Left lobe of liver (tissue), 2 donors: ENCODE measurements at places on chromosomes 5 and 9. TPM values are rescaled to one million over a fixed set of nuclear protein-coding genes. Genes with fewer than 3 reads are reported as not detected.

Gene ASS1
- total RNA-seq = 1,233 TPM

Gene SARDH
- 208 TPM for total RNA-seq

Gene NTRK2
- total RNA-seq = 0.38 TPM

Gene NINJ1
- total RNA-seq = 53.3 TPM

Gene SPATA31A3
- not detected for total RNA-seq

Gene PCDHGA10
- total RNA-seq = 2.2 TPM

Gene MYO10
- total RNA-seq = 7.1 TPM

Gene LIFR
- total RNA-seq = 21.9 TPM

Gene RNF180
- 4.4 TPM for total RNA-seq

Gene TMEM252
- not detected for total RNA-seq

Gene TAS2R1
- total RNA-seq = not detected

Gene ACTBL2
- total RNA-seq = not detected

Gene CAVIN4
- total RNA-seq = 0.13 TPM

Gene OR2S2
- total RNA-seq = not detected

Gene ZBTB26
- 1.7 TPM for total RNA-seq

Gene C5orf58
- not detected for total RNA-seq

Gene SLCO6A1
- not detected for total RNA-seq

Gene GMCL2
- not detected for total RNA-seq

Gene SLC46A2
- not detected for total RNA-seq

Gene MEIKIN
- not detected for total RNA-seq

Gene FAM153A
- 0.73 TPM for total RNA-seq

Gene IFNA21
- not detected for total RNA-seq

Gene PLAC8L1
- total RNA-seq = not detected

Gene SPTAN1
- 75.7 TPM for total RNA-seq
